ENCODE measurements at places on chromosomes 6 and 20. TPM values are rescaled to one million over a fixed set of nuclear protein-coding genes. Genes with fewer than 3 reads are reported as not detected.

DNA sequence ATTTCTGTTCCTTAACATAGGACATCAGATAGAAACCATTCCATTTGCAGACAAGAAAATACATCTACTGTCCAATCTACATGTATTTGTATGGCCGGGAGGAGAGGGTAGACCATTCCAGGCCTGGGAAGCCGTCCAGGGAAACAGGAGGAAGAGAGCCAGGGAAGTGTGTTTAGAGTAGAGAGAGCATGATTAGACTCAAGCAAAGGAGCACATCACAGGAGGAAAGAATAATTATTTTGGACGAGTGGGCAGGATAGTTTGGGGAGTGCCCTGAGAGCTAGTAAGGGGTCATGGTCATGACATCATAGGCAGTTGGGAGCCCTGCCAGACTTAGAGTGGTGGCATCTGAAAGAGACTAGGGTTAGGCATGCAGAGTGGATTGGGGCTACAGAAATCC lies 250.0 kb downstream of the HIVEP2 start:
- DNase-seq = no peak

Gene CLIC5
- total RNA-seq = not detected

DNA sequence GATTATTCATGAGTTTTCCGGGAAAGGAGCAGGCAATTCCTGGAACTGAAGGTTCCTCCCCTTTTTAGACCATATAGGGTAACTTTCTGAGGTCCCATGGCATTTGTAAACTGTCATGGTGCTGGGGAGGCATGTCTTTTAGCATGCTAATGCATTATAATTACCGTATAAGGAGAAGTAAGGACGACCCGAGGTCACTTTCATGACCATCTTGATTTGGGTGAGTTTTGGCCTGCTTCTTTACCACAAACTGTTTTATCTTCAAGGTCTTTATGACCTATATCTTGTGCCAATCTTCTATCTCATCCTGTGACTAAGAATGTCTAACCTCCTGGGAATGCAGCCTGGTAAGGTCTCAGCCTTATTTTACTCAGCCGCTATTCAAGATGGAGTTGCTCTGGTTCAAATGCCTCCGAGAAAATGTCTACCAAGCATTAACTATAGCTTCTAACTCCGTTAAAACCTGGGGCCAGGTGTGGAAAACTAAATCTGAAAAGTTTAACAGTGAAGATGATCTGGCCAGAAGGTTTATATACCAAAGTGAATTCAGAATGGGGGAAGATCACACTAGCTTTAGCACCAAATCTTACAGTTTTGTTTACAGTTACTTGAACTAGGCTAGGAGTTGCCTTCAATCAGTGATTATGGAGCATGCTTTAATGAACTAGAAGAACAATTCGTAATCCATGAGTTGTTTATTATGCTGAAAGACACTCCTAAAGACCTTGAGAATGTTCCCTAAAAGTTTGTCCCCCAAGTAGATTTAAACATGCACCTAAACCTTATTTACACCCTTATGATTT lies 80.0 kb upstream of the TOP1 start:
- DNase-seq = no peak

GRCh38 chr6:21996425-21997118 lies 300.3 kb downstream of the PRL start:
- no peak for DNase-seq

GRCh38 chr6:47654255-47654654 lies 44.1 kb upstream of the ADGRF4 start:
- no peak for DNase-seq

GRCh38 chr20:41577129-41578009 lies 40.8 kb downstream of the CHD6 start:
- no peak for DNase-seq

Gene SLC25A27
- total RNA-seq = 2.1 TPM

DNA sequence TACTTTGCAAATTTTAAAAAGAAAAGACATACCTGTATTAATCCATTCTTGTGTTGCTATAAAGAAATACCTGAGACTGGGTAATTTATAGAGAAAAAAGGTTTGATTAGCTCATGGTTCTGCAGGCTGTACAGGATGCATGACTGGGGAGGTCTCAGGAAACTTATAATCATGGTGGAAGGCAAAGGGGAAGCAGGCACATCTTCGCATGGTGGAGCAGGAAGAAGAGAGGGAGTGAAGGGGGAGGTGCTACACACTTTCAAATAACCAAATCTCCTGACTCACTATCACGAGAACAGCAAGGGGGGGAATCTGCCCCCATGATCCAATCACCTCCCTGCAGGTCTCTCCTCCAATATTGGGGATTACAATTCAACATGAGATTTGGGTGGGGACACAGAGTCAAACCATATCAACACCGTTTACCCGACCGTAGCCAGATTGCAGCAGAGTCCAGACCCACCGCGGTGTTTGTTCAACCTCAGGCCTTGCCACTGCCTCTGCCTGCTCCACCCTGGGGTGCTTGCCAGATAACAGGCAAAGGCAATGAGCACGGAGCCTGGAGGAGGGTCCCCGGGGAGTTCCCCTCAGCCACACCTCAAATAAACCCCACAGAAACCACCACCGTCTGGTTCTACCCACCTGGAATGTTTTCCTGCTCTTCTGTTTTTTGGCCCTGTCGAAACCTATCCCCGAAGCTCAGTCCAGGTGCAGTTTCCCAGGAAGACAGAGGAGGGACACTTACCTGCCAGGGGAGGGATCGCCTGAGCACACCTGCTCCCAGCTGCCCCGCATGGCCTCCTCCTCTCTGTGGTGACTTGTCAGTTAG lies 142.2 kb upstream of the AFDN start:
- DNase-seq = no peak

Gene TREM1
- 0.52 TPM for total RNA-seq

DNA sequence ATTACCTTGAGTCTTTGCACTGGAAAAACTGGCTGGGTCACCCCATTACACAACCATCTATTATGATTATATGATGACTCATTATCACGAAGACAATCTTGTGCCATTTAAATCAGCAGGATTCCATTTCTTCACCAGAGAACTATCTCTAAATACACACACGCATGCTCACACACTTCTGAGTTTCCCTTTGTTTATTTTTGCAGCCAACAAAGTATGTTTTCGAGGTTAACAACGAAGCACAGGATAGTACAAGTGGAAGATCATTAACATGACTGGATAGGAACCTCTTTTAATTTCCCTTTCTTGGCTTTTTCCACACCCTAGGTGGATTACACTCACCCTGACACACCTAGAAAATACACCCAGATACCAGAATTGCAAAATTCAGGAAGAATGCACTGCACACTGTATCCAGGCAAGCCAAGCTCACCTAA lies 18.9 kb downstream of the PERP start:
- peak; percentile 66 for DNase-seq

- no peak for DNase-seq
Measured at GRCh38 chr20:63610581-63611435, 16.1 kb downstream of the GMEB2 start.

Gene SLC17A3
- not detected for total RNA-seq

GRCh38 chr6:94645191-94645590 lies 932.1 kb upstream of the MANEA start:
- DNase-seq = no peak

GRCh38 chr6:111329882-111330633 lies 153.0 kb downstream of the REV3L start:
- DNase-seq = no peak

Gene CPXM1
- not detected for total RNA-seq

DNA sequence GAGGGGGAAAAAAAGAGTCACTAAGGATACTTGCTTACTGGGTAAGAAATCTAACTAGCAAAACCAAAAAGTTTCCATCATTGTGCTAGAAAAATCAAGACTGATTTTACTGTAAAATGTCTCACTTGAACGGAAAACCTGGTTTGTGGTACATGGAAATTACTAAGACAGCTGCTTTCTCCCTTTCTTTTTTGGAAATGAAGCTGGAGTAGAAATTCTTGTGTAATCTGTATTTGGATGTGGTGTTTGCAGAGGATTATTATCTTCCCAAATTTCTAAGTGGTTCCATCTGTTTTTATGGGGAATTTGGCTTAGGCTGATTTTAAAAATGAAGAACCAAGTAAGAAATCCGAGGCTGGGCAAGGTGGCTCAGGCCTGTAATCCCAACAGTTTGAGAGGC lies 20.4 kb downstream of the EPB41L2 start:
- DNase-seq = no peak

DNA sequence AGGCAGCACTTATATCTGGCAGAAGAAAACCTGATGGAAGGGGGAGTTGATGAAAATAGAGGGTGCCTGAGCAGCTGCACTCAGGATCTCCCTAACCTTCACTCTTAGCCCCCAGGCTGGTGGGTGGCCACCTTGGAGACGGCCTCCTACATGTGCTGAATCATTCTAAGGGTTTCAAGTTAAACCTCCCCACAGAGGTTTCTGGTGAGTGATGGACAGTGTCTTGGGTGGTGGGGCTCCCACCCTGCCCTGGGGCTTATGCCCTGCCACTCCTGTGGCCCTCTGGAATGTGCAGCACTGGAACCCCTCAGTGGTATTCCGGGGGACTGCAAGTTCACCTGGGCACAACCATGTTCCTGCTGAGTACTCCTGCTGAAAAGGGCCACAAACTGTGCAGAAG lies 357.2 kb downstream of the CD83 start:
- DNase-seq = no peak

GRCh38 chr20:64256282-64256935 lies 861 bp downstream of the PCMTD2 start:
- no peak for DNase-seq

GRCh38 chr6:95417856-95418255 lies 159.5 kb upstream of the MANEA start:
- no peak for DNase-seq

GRCh38 chr20:56875052-56875659 lies 246.1 kb downstream of the TFAP2C start:
- DNase-seq = peak; percentile 0

DNA sequence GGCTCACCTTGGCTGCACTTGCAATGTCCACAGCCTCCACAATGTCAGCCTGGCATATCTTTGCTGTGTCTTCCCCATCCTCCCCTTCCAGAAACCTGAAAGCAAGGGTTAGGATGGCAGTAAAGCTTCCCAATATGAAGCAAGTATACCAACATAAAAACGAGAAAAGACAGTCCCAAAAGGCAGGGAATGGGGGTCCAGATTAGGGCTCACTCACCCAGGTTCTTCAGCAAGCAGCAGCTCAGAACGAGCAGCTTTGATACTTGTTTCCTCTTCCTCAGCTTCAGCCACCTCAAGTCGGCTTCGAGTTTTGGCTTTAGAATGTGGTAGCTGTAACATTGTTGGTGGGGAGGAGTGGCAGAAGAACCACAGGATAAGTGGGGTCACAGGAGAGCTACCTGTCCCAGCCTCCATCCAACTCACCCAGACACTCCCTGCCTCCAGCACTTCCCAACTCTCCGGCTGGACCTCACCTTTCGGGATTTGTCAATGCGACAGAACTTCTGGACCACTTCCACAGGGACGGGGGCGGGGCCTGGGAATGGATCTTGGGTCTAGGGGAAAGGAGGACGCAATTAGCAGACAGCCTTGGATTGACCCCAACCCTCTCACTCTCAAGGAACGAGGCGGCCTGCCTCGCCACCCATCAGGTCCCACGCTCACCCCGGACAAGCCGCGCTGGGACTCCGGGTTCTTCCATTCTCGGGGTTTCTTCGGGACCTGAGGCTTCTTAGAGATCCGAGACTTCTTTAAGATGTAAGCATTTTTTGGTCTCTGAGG lies 708 bp downstream of the WDR46 start:
- DNase-seq = no peak

Gene SALL4
- total RNA-seq = not detected

Gene ZBTB46
- 9.1 TPM for total RNA-seq

Gene SIRPD
- not detected for total RNA-seq

DNA sequence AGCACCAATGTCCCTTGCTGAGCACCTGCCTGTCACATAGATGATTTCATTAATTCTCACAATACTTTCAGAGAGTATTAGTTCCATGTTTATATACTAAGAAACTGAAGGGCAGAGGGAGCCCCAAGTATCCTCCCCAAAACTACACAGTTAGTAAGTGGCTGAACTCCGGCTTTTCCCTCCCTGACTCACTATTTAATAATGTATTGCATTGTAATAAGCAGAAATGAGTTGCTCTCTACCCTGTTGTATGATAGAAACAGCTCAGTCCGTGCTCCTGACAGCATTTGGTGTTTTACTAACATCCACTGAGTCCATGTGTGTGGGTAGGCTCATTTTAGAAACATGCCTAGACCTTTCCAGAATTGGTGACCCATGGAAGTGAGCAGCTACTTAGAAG lies 76.8 kb downstream of the OLIG3 start:
- DNase-seq = no peak

Gene MUCL3
- not detected for total RNA-seq

- no peak for DNase-seq
Measured at GRCh38 chr20:43979576-43980105, 65.0 kb downstream of the TOX2 start.

DNA sequence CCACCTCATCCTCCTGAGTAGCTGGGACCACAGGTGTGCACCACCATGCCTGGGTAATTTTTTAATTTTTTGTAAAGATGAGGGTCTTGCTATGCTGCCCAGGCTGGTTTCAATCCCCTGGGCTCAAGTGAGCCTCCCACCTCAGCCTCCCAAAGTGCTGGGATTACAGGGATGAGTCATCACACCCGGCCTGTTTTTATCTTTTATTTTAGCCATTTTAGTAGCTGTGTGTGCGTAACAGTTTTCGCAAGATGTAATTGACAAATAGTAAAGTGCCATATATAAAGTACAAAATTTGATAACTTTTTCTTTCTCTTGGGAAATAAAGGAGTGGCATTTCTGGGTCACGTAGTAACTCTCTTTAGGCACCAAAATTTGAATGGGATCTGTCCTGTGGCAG lies 21.4 kb downstream of the SNAI1 start:
- DNase-seq = no peak

DNA sequence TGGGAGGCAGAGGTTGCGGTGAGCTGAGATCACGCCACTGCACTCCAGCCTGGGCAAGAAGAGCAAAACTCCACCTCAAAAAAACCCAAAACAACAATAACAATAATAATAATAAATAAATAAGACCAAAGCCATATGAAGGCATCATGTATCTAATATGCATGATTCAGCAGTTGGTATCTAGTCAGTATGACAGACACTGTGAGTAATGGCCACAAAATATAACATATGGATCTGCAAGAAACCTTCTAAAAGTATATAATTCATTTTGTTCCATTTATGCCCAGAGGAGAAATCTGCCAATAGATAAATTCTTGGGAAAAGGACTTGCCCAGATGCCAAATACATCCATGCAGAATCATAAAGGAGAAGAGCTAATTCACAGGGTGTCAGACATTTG lies 252.3 kb downstream of the BTBD9 start:
- no peak for DNase-seq

Gene TNFRSF6B
- 6.2 TPM for total RNA-seq

Gene CYP39A1
- 0.13 TPM for total RNA-seq

DNA sequence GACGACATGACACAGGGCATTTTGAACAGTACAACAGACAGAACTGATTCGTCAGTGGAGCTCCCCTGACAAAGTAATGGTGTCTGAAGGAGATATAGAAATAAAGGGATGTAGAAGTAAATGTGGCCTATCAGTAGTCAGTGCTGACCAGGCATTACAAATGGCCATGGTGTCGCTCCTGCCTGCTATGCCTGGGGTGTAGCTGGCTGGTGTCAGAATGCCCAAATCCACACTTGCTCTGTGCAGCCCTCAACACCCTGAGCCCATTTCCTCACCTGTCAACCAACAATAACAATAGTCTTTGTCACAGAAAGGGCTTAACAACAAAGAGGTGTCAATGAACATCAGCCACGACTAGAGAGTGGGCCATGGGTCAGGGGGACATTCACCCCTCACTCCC lies 53.2 kb downstream of the MAP3K5 start:
- DNase-seq = no peak

Data from LHCN-M2 (cell line).